ENCODE measurements at places on chromosomes 16 and 17.

DNA sequence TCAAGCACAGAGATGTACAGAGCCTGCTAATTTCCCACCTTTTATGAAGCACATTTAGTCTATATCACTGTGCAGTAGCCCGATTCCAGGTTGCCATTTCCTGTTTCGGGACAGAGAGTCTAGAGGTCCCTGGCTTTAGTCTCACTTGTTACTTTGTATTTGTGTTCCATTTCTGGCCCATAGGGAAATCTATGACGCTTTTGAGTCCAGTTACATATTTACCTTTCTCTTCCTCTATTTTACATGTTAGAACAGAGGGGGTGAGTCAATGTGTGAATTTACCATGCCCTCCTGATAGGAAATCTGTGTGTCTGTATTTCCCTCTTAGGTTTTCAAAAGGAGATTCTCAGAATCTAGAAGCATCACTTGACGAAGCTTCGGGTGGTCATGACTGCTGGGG, 227.1 kb upstream of the ZFHX3 start:
- no peak for DNase-seq

DNA sequence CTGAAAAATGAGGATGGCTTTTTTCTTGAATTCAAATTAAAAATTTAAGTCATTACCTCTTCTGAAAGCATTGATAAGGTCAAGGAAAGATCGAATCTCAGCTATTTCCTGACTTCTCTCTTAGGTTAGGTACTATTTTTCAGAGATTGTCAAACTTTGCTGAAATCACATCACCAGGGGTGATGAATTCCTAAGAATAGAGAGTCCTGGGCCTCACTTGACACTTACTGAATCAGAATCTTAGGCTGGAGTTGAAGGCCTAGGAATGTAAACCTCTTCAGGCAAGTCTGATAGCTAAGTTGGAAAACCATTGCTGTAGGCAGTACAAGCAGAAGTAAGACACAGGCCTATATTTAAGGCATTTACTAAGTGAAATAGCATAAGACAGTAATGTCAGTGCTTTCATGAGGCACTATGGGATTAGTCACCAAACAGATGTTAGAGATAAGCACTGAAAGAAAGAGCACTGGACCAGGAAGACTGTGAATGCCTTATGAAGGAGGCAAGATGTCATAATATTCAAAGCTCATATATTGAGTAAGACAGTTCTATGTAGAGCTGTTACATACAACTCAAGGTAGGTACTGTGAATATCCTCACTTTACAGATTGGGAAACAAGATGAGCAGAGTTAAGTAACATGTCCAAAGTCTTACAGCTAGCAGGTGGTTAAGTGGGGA, 21.5 kb downstream of the DCAF7 start:
- DNase-seq: peak; percentile 48

- DNase-seq: no peak
Observed at GRCh38 chr17:35627417-35627816, 40.3 kb downstream of the AP2B1 start.

GRCh38 chr17:29625037-29625750, 2.5 kb upstream of the CORO6 start:
- DNase-seq: no peak

- peak; percentile 58 for DNase-seq
Observed at GRCh38 chr17:19262650-19263631, 25.8 kb downstream of the EPN2 start.

All from dermis microvascular lymphatic vessel endothelial cell (primary cell).